ENCODE measurements at places on chromosomes 2 and 18.

GRCh38 chr2:164835302-164835701 is 6.3 kb downstream of the COBLL1 start:
- no peak for DNase-seq

- no peak for DNase-seq
Observed at GRCh38 chr2:127592761-127593227, 53.2 kb upstream of the GPR17 start.

DNA sequence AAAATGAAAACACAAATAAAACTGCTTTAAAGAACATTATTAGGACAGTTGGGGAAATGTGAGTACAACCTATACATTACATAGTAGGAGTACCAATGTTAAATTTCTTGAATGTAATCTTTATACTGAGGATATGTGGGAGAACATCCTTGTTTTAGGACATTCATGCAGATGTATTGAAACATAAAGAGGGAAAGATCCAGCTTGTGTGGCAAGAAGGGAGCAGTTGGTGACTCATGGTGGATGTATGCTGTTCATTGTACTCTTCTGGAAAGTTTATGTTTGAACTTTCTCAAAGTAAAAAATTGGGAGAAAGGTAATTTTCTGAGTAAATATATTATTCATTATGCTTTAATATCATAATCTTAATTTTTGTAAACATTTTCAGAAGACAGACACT is 132.1 kb upstream of the DLGAP1 start:
- no peak for DNase-seq

GRCh38 chr2:149586898-149587219 is 716 bp downstream of the MMADHC start:
- no peak for DNase-seq

- DNase-seq = no peak
Observed at GRCh38 chr2:55966401-55967118, 43.0 kb upstream of the EFEMP1 start.

DNA sequence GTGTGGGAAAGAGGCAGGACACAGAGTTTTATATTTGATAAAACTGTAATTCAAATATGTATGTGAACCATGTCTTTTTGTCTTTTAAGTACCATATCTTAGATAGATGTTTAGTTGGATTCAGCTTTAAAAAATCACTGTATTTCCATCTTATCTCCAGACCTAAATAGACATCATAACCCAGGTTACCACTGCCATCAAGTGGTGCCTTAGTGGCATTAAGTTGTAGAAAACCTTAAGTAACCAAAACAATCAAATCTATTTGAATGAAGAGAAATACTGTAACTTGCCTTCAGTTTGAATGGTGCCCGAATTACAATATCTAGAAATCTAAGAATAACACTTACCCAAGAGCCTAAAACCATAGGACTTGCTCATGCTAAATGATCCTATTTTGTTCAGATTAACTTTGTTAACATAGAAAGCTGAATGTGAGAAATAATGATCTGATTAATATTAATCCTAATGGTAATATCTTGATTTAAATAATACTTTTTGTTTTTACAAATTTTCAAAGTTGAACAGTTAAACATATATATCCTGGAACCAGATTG is 92.5 kb upstream of the MAP2 start:
- no peak for DNase-seq

DNA sequence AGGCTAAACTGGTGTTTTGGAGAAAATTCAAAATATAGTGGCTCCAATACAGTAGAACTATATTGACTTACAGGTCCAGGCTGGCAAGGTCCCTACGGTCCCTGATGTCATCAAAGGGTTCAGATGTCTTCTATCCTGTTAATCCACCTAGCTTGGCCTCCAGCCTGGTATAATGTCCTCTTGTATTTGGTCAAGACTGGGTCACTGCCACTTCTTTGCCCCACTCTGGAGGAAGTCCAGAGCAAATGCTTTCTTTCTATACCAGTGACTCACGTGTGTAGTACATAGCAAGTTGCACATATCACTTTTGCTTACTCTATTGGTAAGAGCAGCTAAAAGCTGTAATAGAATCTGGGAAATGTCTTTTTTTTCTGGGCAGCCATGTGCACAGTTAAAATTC is 80.8 kb downstream of the LCLAT1 start:
- no peak for DNase-seq

- no peak for DNase-seq
Observed at GRCh38 chr18:59265246-59265973, 7.8 kb downstream of the RAX start.

DNA sequence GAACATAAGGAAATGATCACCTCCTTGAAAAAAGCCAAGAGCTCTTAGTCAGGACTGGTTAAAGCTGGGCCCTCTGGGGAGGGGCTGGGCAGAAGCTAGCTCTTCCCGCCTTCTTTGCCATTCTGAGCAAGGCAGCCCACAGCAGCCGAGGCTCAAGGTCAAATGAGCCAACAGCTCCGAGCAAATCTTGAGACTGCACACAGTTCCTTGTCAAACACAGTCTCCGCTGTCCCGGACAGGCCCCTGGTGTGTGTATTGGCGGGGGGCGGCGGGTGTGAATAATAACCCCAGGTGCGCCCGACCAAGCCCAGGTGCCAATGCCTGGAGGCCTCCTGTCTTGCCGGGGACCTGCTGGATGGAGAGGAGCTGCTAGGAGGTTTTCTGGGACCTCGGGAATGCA is 46.4 kb upstream of the ACAA2 start:
- DNase-seq = no peak

- no peak for DNase-seq
Observed at GRCh38 chr2:24515335-24515734, 24.3 kb downstream of the NCOA1 start.

- DNase-seq = no peak
Observed at GRCh38 chr2:104599787-104600510, 254.0 kb upstream of the POU3F3 start.

All from activated CD4-positive, alpha-beta T cell treated with anti-CD3 and anti-CD28 coated beads for 1 hour (primary cell).